ENCODE measurements at places on chromosomes 1 and 21. TPM values are rescaled to one million over a fixed set of nuclear protein-coding genes. Genes with fewer than 3 reads are reported as not detected.
A peak's percentile ranks its signal among the peaks of the same experiment; 100 is the strongest.

Gene INSRR
- total RNA-seq, result 0.60 TPM

Gene CFHR4
- not detected for total RNA-seq

Gene PDE4B
- 6.7 TPM for total RNA-seq

Gene WNT4
- under 0.01 TPM for total RNA-seq

Gene LORICRIN
- not detected for total RNA-seq

Gene TAS1R1
- total RNA-seq, result 0.78 TPM

Gene PIAS3
- total RNA-seq, result 26.4 TPM

- DNase-seq, result no peak
- no peaks in the 10 kb centered on the region for H3K4me1 ChIP-seq
- H3K27me3 ChIP-seq, result no peaks in the 10 kb centered on the region
- H3K27ac ChIP-seq, result peak overlapping the region; percentile 28
- no peaks in the 10 kb centered on the region for H3K36me3 ChIP-seq
Observed at GRCh38 chr1:235902677-235903542, 36.2 kb upstream of the LYST start.

DNA sequence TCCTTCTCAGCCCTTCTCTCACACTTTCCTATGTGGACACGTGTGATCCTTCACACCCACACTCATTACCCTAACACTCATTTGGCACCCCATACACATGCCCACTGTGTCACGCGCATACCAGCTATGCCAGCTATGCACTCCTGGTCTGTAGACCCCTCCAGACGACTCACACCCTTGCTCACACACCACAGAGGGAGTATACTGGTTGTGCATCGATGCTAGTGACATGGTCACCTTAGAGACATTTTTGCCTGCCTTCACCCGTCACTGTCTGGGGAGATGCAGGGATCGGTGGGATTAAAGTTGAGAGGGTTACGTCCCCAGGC is 8.3 kb upstream of the PPM1J start:
- DNase-seq, result no peak
- no peaks in the 10 kb centered on the region for H3K36me3 ChIP-seq
- H3K27me3 ChIP-seq, result no peaks in the 10 kb centered on the region

DNA sequence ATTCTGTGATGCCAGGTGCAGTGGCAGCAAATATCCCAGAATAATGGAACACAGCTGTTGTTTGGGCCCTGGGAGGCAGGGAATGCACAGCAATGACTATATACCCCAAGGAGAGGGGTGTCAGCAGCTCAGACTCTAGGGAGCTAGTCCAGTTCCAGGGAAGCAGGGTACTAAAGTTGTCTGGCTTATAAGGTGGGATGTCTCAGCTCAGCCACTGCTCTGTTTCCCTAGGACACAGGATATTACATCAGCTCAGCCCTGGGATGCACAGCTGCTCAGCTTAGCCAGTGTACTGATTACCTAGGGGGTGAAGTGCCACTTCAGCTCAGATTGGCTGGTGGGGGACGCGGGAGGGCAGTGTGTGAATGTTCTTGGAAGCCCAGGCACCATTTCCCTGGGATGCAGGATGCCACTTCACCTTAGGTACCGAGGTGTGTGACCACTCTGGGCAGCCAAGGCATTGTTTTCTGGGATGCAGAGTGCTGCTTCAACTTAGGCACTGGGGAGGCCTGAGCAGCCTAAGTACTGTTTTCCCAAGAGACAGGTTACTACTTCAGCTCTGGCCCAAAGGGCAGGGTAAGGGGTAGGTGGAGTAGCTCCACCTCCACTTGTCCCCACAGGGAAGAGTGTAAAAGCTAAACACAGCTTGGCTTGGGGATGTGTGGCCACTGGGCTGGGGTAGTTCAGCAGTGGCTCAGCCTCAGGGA is 59.4 kb downstream of the DIPK1A start:
- H3K27me3 ChIP-seq, result no peaks in the 10 kb centered on the region
- H3K27ac ChIP-seq, result no peak overlapping the region
- no peaks in the 10 kb centered on the region for H3K36me3 ChIP-seq
- H3K4me3 ChIP-seq, result no peak overlapping the region
- no peak for DNase-seq

DNA sequence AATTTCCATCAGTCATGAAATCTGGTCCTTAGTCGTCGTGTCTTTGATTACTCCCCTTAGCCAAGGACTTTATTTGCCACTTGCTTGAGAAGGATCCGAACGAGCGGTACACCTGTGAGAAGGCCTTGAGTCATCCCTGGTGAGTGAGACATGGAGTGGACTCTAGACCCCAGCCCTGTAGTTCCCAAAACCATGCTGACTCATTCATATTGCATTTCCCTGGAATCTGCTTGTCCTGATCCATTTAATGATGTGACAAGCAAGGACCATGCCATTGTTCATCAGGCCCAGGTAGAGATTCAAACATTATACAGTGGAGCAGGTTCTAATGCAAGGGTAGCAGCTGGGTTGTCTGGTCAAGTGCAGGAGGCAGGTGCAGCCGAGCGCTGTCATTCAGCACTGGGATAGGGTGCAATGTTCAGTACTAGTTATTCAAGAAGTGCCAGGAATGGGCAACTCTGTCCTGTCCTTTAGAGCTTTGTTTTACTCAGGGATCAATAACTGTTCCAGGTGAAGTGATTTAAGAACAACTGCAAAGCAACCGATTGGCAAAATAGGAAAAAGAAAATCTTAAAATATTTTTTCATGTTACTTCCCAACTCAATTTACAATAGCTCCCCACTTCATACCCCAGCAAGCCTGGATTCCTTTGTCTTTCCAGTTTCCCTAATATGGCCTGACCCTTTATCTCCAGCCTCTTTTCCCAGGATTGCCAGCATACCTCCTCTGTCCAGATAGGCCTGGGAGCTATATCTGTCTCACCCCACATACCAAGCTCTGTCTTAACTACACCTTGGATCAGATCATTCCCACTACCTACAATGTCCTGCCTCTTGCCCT is 26.5 kb downstream of the CAMK1G start:
- H3K27ac ChIP-seq, result no peak overlapping the region
- no peaks in the 10 kb centered on the region for H3K27me3 ChIP-seq
- H3K4me1 ChIP-seq, result no peaks in the 10 kb centered on the region
- no peak overlapping the region for H3K4me3 ChIP-seq
- H3K36me3 ChIP-seq, result no peaks in the 10 kb centered on the region

DNA sequence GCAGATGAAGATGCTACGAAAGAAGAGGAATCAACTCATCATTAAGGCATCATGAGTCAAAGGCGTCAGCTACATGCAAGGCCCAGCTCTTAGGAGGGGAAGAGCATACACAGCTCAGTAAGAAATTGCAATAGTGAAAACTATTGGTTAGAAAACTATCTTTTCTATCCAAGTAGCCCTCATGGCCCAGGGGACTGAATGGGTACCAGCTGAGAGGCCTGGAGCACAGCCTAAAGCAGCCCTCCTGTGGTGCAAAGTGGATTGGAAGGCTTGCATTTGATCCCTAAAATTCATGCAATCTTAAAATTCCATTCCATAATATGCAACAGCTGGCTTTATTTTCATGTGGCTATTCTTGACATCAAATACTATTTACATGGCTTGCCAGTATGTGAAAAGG is 251.8 kb upstream of the USP24 start:
- H3K4me1 ChIP-seq, result peaks cover 5% of the 10 kb centered on the region
- H3K36me3 ChIP-seq, result no peaks in the 10 kb centered on the region
- no peaks in the 10 kb centered on the region for H3K27me3 ChIP-seq
- DNase-seq, result no peak
- no peak overlapping the region for H3K4me3 ChIP-seq

DNA sequence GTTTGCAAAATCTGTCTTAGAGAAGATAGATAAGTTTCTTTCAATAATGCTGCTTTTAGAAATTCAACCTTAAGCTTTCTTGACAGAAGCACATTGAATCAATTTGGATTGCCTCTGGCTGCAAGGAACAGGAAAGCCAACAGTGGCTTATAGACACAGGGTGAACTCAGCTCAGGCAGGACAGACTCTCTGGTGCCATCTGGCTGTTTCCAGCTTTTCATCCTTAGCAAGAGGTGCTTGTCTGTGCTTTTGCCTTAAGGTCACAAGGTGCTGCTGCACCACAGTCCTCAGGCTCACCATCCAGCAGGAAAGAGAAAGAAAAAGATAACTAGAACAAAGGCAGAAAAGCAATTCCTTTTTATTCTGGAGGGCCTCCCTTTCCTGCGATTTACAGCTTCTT is 93.7 kb upstream of the ETS2 start:
- no peaks in the 10 kb centered on the region for H3K27me3 ChIP-seq
- DNase-seq, result no peak
- no peak overlapping the region for H3K4me3 ChIP-seq

GRCh38 chr21:39314143-39315027 is 953 bp upstream of the BRWD1 start:
- H3K27ac ChIP-seq, result peak overlapping the region; percentile 99
- H3K27me3 ChIP-seq, result no peaks in the 10 kb centered on the region

- H3K27ac ChIP-seq, result no peak overlapping the region
- H3K4me3 ChIP-seq, result no peak overlapping the region
- H3K4me1 ChIP-seq, result no peaks in the 10 kb centered on the region
- no peak for DNase-seq
- no peaks in the 10 kb centered on the region for H3K36me3 ChIP-seq
Observed at GRCh38 chr1:26521669-26522030, 7.9 kb upstream of the RPS6KA1 start.

DNA sequence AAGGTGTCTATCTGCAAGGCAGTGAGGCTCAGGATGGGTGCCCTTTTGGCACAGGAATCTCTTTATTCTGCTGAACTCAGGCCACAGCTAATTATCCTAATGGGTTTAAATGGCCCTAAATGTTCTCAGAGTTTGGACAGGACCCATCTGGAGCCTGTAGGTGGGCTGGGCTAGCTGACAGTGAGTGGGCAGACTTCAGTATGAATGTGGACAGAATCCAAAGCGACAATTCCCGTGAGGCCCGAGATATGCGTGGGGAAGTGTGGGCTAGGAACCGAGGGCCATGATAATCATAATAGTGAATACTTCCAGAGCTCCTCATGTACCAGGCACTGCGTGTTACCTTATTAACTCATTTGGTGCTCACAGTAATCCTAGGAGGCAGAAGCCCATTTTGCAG is 165.3 kb downstream of the GRIK3 start:
- no peaks in the 10 kb centered on the region for H3K4me1 ChIP-seq
- H3K27me3 ChIP-seq, result no peaks in the 10 kb centered on the region
- H3K4me3 ChIP-seq, result no peak overlapping the region
- DNase-seq, result no peak
- no peaks in the 10 kb centered on the region for H3K36me3 ChIP-seq
- H3K27ac ChIP-seq, result peak overlapping the region; percentile 80

DNA sequence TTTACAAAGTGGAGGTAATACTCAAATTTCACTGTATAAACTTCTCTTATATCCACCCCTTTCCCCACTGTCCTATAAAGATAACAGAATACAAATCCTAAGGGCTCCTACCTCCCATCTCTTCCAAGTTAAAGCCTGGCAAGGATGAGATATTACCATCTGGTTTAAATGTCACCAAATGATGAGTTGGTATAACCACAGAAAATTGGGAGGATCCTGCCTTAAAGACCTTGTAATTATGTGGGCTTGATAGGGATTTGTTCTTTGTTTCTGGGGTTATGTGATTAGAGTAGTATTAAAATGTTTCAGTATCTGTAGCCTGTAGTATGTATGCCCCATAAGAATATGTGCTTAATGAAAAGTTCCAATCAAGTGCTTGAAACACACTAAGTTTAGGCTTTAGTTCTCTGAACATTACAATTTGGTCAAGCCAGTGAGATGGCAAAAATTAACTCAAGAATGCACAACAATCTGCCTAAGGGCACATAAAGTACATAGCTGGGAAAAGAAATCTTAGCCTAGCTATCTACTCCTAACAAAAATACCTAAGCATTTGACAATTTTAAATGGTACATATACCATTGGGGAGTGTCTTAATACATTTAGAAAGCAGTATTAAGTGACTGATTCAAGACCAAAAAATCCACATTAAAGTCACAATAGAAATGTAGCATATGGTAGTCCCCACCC is 14.0 kb downstream of the KDM5B start:
- H3K36me3 ChIP-seq, result no peaks in the 10 kb centered on the region
- no peak for DNase-seq
- H3K27me3 ChIP-seq, result no peaks in the 10 kb centered on the region

DNA sequence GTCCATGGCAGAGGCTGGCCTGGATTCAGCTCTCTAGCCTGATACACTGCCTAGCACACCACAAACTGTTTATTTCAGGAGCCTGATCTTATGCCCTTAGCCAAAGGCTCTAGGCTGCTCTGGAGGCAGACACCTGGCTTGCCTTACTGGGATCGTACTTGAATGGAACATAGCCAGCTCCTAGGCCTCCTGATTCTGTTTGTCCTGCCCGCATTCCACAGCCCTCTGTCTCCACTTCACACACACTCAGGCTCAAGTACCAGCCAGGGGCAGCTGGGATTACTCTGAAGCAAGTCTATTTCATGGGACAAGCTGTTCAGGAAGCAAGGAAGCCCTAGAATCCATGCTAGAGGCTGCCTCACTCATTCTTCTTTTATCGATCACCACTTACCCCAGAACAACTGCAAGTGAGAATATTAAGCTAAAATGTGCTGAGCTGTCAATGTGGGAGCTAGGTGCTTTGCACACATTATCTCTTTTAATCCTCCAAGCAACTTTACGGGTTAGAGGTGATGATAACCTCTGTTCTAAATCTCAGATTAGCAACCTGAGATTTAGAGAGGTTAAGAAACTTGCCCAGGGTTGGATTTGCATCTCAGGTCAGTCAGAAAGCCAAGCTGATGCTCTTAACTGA is 31.1 kb upstream of the CYP4B1 start:
- H3K36me3 ChIP-seq, result no peaks in the 10 kb centered on the region
- no peak overlapping the region for H3K27ac ChIP-seq
- DNase-seq, result no peak
- no peaks in the 10 kb centered on the region for H3K4me1 ChIP-seq
- no peak overlapping the region for H3K4me3 ChIP-seq

- H3K27me3 ChIP-seq, result no peaks in the 10 kb centered on the region
- H3K4me3 ChIP-seq, result no peak overlapping the region
- no peak overlapping the region for H3K27ac ChIP-seq
- H3K36me3 ChIP-seq, result no peaks in the 10 kb centered on the region
- H3K4me1 ChIP-seq, result no peaks in the 10 kb centered on the region
Observed at GRCh38 chr1:40927781-40928180, 51.7 kb upstream of the CTPS1 start.

- H3K36me3 ChIP-seq, result no peaks in the 10 kb centered on the region
- H3K4me1 ChIP-seq, result no peaks in the 10 kb centered on the region
- H3K4me3 ChIP-seq, result no peak overlapping the region
- DNase-seq, result no peak
- H3K27ac ChIP-seq, result no peak overlapping the region
Observed at GRCh38 chr1:248688527-248689298, 13.9 kb downstream of the OR14I1 start.

DNA sequence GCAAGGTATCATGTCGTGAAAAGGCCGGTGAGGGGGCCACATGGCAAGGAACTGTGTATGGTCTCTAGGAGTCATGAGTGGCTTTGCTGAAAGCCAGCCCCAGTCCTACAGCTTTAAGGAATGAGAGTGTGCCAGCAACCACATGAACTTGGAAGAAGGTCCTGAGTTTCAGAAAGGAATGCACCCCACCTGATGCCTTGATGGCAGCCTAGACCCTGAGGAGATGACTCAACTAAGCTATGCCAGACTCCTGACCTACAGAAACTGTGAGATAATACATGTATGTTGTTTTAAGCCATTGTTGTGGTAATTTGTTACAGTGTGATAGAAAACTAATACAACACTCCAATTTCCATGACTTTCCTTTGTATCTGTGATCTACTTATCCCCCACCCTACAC is 33.5 kb upstream of the AKT3 start:
- no peaks in the 10 kb centered on the region for H3K4me1 ChIP-seq
- H3K4me3 ChIP-seq, result no peak overlapping the region
- H3K36me3 ChIP-seq, result no peaks in the 10 kb centered on the region
- H3K27ac ChIP-seq, result no peak overlapping the region
- H3K27me3 ChIP-seq, result no peaks in the 10 kb centered on the region

- no peak overlapping the region for H3K27ac ChIP-seq
- H3K4me1 ChIP-seq, result no peaks in the 10 kb centered on the region
- H3K4me3 ChIP-seq, result no peak overlapping the region
- no peaks in the 10 kb centered on the region for H3K36me3 ChIP-seq
- DNase-seq, result no peak
Observed at GRCh38 chr1:154765970-154766369, 104.1 kb downstream of the KCNN3 start.

All from tibial nerve (tissue), 4 donors.